Upper lobe of left lung (tissue), 6 donors: ENCODE measurements at places on chromosomes 3 and 15. TPM values are rescaled to one million over a fixed set of nuclear protein-coding genes. Genes with fewer than 3 reads are reported as not detected.
A peak's percentile ranks its signal among the peaks of the same experiment; 100 is the strongest.

DTX3L gene
- total RNA-seq, result 66.4 TPM

GRCh38 chr15:58552505-58553364 is 120.9 kb downstream of the LIPC start:
- no peaks in the 10 kb centered on the region for H3K27me3 ChIP-seq
- DNase-seq, result peak; percentile 38
- no peak overlapping the region for H3K27ac ChIP-seq
- H3K4me3 ChIP-seq, result peak overlapping the region; percentile 9

AHSG gene
- 1.5 TPM for total RNA-seq

- H3K4me1 ChIP-seq, result peaks cover 16% of the 10 kb centered on the region
- H3K36me3 ChIP-seq, result no peaks in the 10 kb centered on the region
- no peak overlapping the region for H3K27ac ChIP-seq
- DNase-seq, result no peak
- no peaks in the 10 kb centered on the region for H3K27me3 ChIP-seq
Observed at GRCh38 chr3:126963261-126964190, 19.4 kb upstream of the PLXNA1 start.

SLC15A2 gene
- total RNA-seq, result 25.1 TPM

THAP10 gene
- total RNA-seq, result 1.6 TPM

DNA sequence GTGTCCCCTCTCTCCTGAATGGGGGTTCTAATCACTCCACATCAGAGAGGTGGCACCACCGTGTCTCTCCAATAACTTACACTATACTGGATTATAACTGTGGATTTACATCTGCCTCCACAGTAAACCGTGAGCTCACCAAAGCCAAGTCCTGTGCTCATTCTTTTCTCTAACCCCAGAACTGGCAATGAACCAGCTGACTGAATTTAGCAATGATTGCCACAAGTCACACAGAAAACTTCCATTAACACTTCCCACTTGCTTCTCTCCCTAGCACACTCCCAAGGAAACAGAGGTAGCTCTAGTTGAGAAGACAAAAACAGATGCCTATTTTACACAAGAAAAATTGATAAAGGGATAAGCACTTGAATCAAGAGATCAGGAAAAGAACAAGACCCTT is 361.3 kb downstream of the ULK4 start:
- H3K27ac ChIP-seq, result no peak overlapping the region
- no peak for DNase-seq
- H3K27me3 ChIP-seq, result no peaks in the 10 kb centered on the region
- H3K4me1 ChIP-seq, result no peaks in the 10 kb centered on the region

DNA sequence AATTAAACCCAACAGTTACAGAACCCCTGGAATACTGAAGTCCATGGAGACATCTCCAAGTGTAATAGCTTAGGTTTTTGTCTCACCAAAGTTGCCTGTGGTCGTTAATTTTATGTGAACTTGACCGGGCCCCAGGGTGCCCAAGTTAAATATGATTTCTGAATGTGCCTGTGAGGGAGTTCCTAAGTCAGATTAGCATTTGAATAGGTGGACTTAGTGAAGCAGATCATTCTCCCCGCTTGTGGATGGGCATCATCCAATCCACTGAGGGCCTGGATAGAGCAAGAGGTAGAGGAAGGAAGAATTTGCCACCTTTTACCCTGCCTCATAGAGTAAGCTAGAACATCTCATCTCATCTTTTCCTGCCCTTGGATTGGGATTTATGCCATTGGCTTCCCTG is 203.0 kb downstream of the MYRIP start:
- no peaks in the 10 kb centered on the region for H3K36me3 ChIP-seq
- no peak overlapping the region for H3K27ac ChIP-seq
- H3K4me3 ChIP-seq, result no peak overlapping the region
- H3K4me1 ChIP-seq, result no peaks in the 10 kb centered on the region
- H3K27me3 ChIP-seq, result no peaks in the 10 kb centered on the region

CASR gene
- total RNA-seq, result not detected

DNA sequence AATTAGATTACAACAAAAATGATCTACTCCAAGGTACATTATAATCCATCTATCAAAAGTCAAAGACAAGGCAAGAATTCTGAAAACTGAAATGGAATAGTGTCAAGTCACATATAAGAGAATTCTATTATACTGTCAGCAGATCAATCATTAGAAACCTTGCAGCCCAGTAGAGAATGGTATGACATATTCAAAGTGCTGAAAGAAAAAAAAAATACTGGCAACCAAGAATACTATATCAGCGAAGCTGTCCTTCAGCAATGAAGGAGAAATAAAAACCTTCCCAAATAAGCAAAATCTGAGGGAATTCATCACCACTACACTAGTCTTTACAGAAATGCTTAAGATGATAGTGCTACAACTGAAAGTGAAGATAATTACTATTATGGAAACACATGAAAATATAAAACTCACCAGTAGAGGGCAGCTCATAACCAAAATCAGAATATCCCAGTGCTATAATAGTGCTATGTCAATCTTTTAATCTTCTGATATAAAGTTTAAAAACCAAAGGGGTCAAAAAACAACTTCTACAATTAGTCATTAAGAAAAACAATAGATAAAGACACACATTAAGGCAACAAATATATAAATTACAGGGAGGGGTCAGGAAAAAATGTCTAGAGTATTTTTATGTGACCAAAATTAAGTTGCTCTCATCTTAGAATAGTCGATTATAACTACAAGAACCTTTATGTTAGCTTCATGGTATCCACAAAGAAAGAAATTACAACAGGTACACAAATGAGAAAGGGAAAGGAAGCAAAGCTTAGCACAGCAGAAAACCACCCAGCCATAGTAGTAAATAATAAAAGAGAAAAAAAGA is 190.7 kb upstream of the CNTN6 start:
- no peaks in the 10 kb centered on the region for H3K36me3 ChIP-seq
- H3K4me1 ChIP-seq, result no peaks in the 10 kb centered on the region
- H3K4me3 ChIP-seq, result no peak overlapping the region
- H3K27ac ChIP-seq, result no peak overlapping the region
- no peak for DNase-seq
- H3K27me3 ChIP-seq, result no peaks in the 10 kb centered on the region

TMCO5A gene
- not detected for total RNA-seq

- peak overlapping the region; percentile 40 for H3K4me3 ChIP-seq
- H3K4me1 ChIP-seq, result peaks cover 26% of the 10 kb centered on the region
- H3K36me3 ChIP-seq, result peaks cover 41% of the 10 kb centered on the region
- H3K27ac ChIP-seq, result peak overlapping the region; percentile 49
- peak; percentile 90 for DNase-seq
- H3K27me3 ChIP-seq, result no peaks in the 10 kb centered on the region
Observed at GRCh38 chr15:90957031-90957790, 2.5 kb downstream of the RCCD1 start.

DNA sequence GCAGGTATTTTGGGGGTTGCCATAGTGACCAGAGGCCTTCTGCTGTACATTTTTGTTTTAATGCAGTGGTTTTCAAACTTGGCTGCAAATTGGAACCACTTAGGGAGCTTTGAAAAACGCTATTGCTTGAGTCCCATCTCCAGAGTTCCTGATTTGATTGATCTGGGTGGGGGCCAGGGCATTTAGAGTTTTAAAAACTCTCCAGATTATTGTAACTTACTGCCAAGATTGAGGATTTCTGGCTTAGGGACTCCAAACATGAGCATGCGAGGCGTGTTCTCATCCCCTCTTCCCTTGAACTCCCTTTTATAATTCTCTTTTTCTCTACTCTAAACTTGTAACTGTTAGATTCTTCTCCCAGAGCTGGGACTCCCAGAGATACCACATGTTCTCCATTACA is 340.8 kb upstream of the SUCLG2 start:
- no peaks in the 10 kb centered on the region for H3K4me1 ChIP-seq
- H3K4me3 ChIP-seq, result no peak overlapping the region
- H3K27ac ChIP-seq, result no peak overlapping the region
- H3K36me3 ChIP-seq, result no peaks in the 10 kb centered on the region
- H3K27me3 ChIP-seq, result no peaks in the 10 kb centered on the region

DNA sequence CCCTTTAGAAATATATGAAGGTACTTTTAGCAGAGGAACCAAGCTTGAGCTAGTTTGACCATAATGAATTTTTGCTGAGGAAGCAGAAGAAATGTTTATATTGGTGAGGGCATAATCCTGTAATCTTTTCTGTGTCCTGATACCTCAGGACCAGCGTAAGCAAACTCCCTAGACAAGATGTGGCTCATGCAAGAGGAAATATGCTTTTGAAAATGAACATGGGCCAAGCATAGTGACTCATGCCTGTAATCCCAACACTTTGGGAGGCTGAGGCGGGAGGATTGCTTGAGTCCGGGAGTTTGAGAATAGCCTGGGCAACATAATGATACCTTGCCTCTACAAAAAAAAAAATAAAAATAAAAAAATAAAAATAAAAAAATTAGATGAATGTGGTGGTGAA is 78.5 kb downstream of the PPARG start:
- no peak overlapping the region for H3K27ac ChIP-seq
- H3K36me3 ChIP-seq, result no peaks in the 10 kb centered on the region
- no peak for DNase-seq

DNA sequence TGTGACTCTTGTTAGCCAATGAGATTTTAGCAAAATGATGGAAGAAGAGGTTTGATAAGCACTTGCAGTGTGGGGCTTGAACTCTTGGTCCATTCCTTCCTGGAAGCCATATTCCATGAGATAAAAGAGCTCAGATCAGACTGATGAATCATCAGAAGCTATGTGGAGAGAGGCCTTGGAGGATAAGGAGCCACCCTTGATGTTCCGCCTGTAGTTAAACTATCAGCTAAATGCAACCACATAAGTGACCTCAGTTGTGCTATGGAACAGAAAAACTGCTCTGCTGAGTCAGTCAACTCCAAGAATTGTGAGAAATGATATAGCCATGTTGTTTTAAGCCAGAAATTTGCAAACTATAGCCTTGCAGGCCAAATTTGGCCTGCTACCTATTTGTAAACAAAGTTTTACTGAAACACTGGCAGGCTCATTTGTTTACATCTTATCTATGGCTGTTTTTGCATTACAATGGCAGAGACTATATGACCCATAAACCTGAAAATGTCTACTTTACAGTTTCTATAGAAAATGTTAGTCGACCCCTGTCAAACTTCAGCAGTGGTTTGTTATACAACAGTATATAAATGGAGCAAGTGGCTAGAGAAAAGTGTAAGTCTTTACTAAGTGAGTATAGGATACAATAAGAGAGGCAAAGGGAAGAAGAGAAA is 27.6 kb upstream of the GAP43 start:
- H3K36me3 ChIP-seq, result no peaks in the 10 kb centered on the region
- no peak for DNase-seq
- H3K27me3 ChIP-seq, result no peaks in the 10 kb centered on the region
- H3K27ac ChIP-seq, result no peak overlapping the region

SLC22A13 gene
- total RNA-seq, result not detected

STAB1 gene
- 135 TPM for total RNA-seq

- peak overlapping the region; percentile 33 for H3K27ac ChIP-seq
- no peak for DNase-seq
- no peaks in the 10 kb centered on the region for H3K36me3 ChIP-seq
- peaks cover 53% of the 10 kb centered on the region for H3K4me1 ChIP-seq
- no peaks in the 10 kb centered on the region for H3K27me3 ChIP-seq
Observed at GRCh38 chr3:42163622-42164244, 72.6 kb downstream of the TRAK1 start.

DNA sequence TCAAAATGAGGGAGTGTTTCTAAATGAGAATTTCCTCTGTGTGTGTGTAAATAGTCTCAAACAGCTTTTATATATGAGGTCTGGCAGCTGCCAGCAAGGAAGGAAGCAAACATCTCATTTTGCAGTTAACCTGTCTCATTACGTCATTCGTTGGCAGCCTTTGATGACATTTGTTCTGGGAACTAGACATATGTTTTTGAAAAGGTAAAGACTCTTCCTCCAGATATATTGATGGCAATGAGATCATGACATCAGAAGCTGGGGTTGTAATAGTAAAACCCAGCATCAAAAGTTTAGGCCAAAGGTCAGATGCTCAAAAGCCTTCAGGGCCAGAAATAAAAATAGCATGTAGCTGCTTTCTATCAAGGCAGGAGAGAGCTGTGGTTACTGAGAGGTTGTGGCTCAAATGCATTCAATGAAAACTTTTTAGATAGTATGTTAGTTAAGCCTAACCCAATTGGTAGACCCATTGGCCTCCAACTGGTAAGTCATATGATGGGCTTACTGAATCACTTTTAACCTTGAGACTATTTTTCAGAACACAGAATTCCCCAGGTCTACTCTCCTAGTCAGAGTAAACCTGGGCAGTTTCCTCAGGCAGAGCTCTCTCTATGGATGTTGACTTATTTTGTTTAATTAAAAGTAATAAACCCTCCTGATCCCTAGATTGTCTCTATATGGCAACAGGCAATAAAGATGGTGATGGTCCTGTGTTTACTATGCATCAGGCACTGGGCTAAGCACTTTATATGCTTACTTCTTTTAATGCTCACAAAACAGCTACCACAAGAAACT is 386.5 kb upstream of the CFAP20DC start:
- H3K27me3 ChIP-seq, result no peaks in the 10 kb centered on the region
- no peaks in the 10 kb centered on the region for H3K4me1 ChIP-seq
- no peaks in the 10 kb centered on the region for H3K36me3 ChIP-seq
- H3K4me3 ChIP-seq, result no peak overlapping the region
- no peak for DNase-seq

DNA sequence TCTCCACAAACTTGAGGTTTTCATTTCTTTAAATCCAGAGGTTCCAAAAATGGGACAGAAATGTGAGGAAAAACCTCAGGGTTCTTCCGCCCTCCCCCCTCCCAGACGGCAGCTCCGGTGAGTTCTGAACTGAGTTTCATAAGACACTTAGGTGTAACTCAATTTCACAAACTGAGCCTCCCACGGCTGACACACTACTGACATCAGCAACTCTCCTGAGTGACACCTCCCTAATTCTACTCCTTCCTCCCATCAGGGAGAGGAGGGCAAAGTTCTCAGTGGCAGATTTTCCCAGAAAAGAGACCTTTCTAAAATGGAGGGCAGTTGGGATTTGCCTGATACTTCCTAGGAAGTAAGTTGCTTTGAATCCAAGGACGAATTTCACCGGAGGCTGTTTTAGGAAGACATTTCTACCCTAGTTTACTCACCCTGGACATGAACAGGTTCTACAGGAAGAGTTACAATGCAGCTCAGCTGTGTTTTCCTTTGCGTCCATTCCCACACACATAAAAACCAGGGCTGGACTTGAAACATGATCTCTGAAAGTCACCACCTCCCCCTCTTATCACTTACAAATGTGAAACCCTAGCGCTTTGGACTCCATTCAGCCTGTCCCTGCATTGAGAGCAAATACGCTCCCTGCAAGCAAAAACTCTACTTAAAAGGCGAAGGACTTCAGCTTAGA is 78.1 kb upstream of the LMOD3 start:
- H3K4me1 ChIP-seq, result peaks cover 17% of the 10 kb centered on the region
- H3K27me3 ChIP-seq, result no peaks in the 10 kb centered on the region
- peak overlapping the region; percentile 84 for H3K27ac ChIP-seq
- H3K4me3 ChIP-seq, result peak overlapping the region; percentile 43
- peaks cover 7% of the 10 kb centered on the region for H3K36me3 ChIP-seq
- no peak for DNase-seq

NANOGP8 gene
- total RNA-seq, result 1.4 TPM

ROBO1 gene
- total RNA-seq, result 25.5 TPM
